ENCODE measurements at places on chromosomes 3 and 15. TPM values are rescaled to one million over a fixed set of nuclear protein-coding genes. Genes with fewer than 3 reads are reported as not detected.

Gene LRTM1
- not detected for total RNA-seq

Gene COL8A1
- 80.6 TPM for total RNA-seq

Gene ZNF619
- 5.5 TPM for total RNA-seq

Gene NR2E3
- not detected for total RNA-seq

Gene CHMP2B
- total RNA-seq, result 45.0 TPM

Gene SAXO2
- 5.8 TPM for total RNA-seq

Gene VEPH1
- 0.24 TPM for total RNA-seq

Gene RYR3
- total RNA-seq, result 9.7 TPM

Gene TIMP4
- 17.0 TPM for total RNA-seq

Gene GCSAM
- total RNA-seq, result 0.37 TPM

Gene ZNF860
- 2.3 TPM for total RNA-seq

Gene ROBO1
- total RNA-seq, result 28.2 TPM

Gene ITGA11
- 23.1 TPM for total RNA-seq

Gene MYL3
- 5.9 TPM for total RNA-seq

DNA sequence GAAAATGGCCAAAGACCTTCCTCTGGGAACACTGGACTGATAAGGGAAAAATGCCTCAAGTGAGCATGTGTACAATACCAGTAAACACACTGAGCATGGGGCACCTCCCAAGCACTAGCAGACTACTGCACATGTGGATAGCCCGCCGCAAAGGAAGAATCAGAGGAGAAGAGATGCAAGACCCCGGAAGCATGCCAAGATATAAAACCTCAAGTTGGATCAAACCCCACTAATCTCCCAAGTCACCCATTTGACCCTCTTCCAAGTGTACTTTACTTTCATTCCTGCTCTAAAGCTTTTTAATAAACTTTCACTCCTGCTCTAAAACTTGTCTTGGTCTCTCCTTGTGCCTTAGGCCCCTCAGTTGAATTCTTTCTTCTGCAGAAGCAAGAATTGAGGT is 121.1 kb upstream of the PLAAT1 start:
- no peak for DNase-seq

DNA sequence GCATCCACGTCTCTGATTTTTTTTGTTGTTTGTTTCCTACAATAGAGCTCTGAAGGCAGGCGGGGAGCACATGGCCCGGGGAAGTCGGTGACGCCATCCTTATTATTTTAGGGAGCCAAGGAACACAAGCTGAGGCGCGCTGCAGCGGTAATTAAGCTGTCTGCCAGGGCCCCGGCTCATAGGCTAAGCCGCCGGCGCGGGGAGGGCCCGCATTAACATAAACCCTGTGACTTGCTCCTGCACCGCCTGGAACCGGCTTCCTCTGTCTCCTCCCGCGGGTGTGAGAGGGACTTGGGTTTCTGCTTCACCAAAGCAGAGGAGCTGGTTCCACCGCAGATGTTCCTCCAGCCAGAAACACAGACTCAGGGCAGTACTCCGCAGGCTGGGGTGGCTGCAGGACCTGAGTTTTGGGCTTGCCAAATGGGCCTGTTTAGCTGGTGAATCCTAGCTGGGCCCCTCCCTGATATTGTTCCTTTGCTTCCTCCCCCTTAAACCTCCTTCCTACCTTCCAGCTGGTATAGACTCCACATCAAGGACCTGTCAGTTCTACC is 25.3 kb downstream of the ANP32A start:
- DNase-seq, result peak; percentile 97

DNA sequence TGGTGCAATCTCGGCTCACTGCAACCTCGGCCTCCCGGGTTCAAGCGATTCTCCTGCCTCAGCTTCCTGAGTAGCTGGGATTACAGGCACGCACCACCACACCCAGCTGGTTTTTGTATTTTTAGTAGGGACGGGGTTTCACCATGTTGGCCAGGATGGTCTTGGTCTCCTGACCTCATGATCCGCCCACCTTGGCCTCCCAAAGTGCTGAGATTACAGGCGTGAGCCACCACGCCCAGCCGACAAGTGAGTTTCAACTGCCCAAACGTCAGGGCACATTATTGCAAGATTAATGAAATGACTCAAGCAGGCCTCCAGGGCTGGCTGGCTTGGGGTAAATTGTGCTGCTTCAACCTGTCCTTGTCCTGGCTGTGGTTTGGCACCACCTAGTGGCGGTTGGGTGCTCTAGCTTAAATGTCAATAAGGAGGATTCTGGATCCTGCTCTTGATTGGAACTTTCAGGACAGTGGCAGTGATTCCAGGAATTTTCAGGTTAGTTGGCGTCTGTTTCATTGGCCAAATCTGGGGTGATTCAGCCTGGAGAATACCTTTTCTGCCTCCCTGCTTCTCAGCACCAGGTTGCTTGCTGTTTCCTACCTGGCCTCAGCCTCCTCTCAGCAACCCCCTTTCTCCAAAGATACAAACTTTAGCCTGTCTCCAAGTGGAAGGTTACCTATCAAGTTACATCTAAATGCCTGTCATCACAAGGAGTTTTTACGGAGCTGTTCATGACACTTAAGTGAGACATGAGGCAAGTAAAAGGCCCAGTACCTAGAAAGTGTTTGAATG is 32.4 kb upstream of the SACM1L start:
- peak; percentile 97 for DNase-seq

- DNase-seq, result no peak
Measured at GRCh38 chr3:44434834-44435510, 42.5 kb downstream of the ZNF445 start.

DNA sequence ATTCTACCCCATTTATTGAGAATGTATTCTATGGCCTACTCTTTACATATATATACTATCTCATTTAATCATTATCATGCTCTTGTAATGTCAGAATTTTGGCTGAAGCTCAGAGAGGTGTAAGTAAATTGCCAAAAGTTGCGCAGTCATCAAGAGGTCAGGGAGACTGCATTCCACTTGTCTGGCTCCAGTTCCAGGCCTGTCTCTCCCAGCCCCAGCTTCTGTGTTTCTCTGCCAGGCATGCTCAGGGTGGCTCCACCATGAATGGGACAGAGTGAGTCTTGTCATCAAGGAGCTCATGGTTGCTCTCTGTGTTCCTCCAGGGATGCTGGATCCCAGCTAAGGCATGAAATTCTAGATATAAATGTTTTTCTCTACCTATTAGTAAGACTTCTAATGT is 635.1 kb upstream of the MDFIC2 start:
- no peak for DNase-seq

GRCh38 chr3:192887701-192888100 is 30.0 kb downstream of the MB21D2 start:
- no peak for DNase-seq

GRCh38 chr3:153144779-153145178 is 17.2 kb upstream of the RAP2B start:
- no peak for DNase-seq

DNA sequence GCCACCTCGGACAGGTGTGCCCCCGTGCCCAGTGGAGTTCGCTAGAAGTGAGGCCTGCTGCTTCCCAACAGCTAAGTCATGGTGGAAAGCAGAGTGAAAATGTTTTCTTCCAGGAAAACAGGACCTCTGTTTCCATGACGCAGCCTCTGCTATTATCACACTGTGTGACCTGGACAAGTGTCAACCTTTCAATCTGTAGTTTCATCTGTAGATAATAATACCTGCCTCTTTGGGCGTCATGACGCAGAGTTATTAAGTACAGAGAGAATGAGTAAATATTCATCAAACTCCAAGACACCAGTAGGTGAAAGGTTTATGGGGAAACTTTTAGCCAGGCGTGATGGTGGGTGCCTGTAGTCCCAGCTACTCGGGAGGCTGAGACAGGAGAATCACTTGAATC is 62.3 kb downstream of the TMEM44 start:
- DNase-seq, result no peak

DNA sequence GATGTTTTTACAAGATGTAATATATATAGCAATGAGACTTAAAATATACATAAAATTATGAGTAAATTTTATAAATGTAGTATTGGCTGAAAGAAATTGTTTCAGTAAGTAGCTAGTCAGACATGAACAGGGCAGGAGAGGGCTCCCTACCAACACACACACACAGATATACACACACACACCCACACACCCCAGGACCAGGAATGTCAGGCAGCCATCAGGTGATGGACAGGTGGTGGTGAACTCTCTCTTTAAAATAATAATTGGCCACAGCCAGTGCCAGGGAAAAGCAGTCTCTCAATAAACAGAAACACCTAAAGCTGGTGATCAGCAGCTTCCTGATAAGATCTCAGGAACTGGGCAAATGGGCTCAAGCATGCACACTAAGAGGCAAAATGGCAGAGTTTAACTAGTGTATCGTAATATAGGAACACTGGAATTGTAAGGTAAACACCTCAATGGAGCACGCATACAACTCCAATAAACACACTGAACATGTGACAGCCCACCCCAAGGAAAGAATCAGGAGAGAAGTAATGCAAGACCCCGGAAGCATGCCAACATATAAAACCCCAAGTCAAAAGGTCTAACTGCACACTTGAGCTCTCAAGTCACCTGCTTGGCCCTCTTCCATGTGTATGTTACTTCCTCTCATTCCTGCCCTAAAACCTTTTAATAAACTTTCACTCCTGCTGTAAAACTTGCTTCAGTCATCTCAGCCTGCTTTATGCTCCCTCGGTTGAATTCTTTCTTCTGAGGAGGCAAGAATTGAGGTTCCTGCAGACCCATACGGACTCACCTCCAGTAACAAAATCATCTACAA is 1034.1 kb upstream of the SEMA6D start:
- DNase-seq, result no peak

DNA sequence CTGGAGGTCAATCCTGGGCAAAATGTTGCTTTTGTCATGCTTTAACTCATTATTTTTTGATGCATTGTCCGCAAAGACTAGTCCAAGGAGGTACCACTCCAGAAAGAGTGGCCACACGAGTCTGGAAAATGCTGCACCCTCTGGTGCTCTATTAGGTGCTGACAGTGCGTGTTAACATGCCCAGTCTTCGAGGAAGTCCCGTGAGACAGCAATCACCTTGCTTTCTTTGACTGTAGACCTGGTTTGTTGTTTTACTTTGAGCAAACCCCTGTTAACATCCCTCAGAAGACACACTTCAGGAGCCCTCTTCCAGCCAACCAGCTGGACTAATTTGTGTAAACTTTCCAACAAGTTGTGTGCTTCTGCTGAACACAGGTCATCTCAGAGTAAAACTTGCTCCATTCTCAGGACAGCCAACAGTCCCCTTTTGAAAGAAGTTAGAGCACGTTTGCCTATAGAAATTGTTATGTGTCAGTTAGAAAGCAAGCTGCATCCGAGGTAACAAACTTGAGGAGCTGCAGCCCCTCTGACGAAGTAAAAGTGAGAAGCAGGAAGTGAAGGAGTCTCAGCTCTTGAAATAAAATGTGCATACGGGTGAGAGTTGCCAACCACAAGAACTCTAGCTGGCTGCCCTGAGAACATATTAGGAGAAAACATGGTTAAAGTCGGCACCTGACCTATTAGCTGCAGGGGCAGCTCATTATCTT is 205.0 kb downstream of the LPP start:
- DNase-seq, result no peak

GRCh38 chr3:74443102-74443501 is 171.4 kb downstream of the CNTN3 start:
- DNase-seq, result no peak

DNA sequence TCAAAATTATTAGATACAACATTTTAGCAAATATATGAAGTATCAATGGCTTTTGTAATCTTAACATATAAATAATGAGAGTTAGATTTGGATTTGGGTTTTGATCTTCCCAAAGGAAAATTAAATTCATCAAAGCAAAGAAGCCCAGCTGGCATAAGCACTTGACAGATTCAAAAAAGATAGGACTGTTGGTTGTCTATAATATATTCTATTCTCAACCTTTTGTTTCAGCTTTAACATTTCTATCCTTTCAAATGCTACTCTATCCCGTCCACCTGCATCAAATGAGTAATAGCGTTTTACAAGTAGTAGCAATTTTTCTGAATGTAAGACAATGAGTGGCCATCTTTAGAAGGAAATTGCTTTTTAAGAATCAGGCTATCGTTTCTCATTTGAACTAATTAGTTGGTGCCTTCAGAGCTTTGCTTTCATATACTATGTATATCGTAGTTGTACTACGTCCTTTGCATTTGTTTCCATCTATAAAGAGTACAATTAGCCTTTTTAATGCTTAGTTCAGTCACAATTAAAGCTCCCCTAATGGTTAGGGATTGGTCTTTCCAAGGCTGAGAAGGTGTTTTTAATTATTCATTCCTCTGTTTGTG is 278.0 kb downstream of the UBE2E2 start:
- DNase-seq, result no peak

DNA sequence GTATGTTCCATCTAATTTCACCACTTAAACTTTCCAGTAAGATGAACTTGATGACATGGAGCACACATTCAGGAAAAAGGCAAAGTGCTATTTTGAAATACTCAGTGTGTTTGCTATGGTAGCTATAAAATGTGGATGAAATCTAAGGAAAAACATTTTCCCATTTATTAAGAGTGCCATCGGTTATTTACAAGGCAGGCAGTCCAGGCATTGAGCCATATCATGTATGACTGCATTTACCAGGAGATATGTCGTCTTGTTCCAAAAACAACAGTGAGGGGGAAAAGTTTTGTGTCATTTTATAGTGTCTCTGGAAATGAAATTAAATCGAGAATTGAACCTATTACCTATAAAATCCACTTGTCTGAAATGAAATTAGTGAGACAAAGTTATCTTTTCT is 13.7 kb downstream of the ANXA2 start:
- DNase-seq, result no peak

DNA sequence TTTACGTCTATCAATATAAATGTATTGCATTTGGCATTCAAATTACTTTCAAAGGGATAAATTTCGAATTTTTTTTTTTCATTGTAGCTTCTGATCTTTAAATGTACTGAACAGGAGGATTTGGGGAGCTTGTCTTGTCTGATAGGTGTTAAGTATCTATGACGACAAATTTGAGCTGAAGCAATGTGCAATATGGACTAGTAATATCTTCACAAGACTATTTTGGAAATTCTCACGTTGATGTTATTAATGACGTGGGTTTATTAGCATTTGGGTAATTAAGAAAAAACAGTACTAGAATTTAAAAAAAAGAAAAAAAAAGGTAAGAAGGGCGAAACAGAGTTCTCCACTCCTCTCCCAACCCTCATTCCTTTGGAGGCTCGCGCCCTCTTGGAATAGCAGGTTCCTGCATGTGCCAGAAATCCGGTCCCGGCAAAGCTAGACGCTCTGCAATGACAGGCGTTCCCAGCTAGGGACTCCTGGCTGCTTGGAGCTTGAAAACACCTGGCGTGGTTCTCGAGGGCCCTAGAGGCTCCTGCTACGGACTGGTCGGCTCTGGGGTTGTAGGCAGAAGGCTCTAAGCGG is 648 bp upstream of the P2RY1 start:
- no peak for DNase-seq

GRCh38 chr3:10962481-10963036 is 30.0 kb upstream of the SLC6A1 start:
- DNase-seq, result no peak

- no peak for DNase-seq
Measured at GRCh38 chr3:189778340-189778950, 147.3 kb downstream of the TP63 start.

DNA sequence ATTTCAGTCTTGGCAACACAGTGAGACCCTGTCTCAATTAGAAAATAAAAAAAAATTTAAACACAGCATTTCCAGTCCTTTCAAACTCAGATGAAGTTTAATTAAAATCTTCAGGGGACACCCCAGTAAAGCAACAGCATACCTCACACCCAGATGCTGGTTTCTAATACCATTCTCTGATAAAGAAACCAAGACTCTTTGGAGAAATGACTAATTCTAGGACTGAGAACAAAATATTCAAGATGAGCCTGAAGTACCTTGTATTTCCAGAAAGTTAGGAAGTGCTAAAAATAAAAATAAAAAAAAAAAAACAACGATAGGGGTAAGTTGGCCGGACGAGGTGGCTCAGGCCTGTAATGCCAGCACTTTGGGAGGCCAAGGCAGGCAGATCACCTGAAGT is 14.0 kb upstream of the MAP4 start:
- no peak for DNase-seq

- no peak for DNase-seq
Measured at GRCh38 chr15:91892436-91892835, 38.9 kb downstream of the SLCO3A1 start.

All from posterior vena cava (tissue), 2 donors.